ENCODE measurements at places on chromosomes 2 and 18.

- no peak for DNase-seq
Measured at GRCh38 chr2:166067229-166067628, 60.6 kb downstream of the SCN1A start.

DNA sequence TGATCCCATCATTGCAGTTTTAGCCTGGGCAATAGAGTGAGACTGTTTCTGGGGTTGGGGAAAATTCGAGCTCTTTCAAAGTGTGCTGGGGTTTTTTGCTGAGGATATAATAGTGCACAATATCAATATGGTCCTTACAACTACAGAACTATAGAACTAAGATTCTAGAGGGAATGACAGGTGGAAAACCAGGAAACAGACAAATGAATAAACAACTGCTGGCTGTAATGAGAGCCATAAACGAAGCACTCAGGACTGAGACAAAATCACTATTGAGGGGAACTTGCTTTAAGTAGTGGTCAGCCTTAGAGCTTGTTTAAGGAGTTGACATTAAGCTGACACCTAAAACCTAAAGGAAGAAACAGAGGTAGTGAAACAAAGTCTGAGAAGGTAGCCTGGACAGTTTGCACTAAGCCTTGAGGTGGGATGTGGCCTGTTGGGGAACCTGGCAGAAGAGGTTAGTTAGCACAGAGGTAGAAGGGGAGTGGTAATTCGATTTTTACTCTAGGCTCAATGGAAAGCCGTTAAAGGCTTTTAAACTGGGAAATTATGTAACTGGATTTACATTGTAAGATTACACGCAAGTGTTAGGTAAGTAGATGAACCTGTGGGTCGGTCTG is 33.8 kb downstream of the LCLAT1 start:
- no peak for DNase-seq

DNA sequence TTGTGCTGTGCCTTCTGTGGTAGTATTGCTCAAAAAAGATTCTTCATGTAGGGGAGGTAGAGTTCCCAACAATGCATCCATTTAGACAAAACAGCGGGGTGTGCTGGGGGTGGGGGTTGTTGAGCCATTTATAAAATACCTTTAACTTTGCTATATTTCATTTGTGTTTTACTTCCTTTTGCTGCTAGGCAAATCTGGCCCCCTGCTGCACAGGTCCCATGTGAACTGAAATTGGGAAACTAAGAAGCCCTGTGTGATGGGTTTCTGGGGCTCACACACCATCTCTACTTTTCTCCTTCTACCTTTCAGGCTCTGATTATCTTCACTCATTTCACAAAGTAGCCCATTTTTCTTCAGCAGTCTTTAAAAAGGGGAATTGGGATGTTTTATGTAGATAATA is 52.7 kb upstream of the ITGA4 start:
- no peak for DNase-seq

GRCh38 chr2:233029321-233029720 is 3.2 kb upstream of the NEU2 start:
- no peak for DNase-seq

DNA sequence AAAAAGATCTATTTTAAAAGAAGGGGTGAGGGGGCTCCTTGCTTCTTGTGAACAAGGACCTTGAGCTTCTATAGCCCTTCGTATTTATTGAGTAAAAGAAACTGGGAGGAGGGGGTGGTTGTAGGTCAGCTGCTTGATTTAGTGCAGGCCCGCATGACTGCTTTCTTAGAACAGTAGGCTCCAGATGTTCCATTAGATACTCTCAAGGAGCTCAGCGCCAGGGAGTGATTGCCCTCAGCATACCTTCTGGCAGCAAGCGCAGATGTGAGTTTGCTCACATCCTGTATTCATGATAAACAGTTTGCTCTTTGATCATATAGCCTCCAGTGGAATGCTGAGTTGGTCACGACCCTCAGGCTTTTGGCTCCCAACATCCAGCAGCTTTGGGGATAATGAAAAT is 108.9 kb upstream of the XPO1 start:
- no peak for DNase-seq

DNA sequence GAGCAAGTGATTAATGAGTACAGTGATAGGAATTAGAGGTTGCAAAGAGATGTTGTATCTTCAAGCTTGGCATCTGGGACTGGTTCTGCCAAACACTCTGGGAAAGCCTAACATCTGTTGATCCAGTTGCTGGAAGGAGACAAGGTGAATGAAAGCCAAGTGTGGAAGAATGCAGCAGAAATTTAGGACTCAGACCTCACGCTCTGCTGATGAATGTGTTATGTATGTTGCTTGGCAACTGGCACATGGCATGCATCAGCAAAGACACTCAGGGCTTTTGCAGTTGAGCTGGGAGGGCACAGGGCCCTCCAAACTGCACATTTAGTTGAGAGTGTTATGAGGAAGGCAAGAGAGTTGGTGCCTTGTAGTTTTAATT is 105.5 kb downstream of the COLEC12 start:
- no peak for DNase-seq

DNA sequence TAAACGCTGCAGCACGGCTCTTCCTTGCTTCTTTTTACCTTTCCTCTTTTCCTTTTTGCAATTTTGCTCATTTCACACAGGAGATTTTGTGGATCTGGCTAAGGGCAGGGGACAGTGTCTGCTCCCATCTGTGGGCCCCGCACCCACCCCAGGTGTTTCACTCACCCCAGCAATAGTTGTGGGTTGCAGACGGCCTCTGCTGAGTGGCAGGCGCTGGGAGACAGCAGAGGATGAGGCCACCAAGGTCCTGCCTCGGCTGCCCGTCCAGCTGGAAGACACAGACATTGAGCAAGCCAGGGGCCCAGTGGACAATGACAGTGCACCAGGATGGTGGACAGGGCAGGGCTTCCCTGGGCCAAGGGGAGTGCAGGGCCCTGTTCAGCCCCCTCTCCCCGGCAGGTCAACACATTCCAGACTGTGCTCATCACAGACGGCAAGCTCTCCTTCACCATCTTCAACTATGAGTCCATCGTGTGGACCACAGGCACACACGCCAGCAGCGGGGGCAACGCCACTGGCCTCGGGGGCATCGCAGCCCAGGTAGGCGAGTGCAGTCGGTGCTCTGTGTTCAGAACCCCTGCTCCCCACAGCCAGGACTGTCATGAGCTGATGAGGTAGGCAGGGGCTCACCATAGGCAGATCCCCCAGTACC is 35.0 kb downstream of the SNED1 start:
- DNase-seq: no peak

- no peak for DNase-seq
Measured at GRCh38 chr2:47173986-47174732, 19.1 kb upstream of the STPG4 start.
